ENCODE measurements at places on chromosomes 11 and 22.

DNA sequence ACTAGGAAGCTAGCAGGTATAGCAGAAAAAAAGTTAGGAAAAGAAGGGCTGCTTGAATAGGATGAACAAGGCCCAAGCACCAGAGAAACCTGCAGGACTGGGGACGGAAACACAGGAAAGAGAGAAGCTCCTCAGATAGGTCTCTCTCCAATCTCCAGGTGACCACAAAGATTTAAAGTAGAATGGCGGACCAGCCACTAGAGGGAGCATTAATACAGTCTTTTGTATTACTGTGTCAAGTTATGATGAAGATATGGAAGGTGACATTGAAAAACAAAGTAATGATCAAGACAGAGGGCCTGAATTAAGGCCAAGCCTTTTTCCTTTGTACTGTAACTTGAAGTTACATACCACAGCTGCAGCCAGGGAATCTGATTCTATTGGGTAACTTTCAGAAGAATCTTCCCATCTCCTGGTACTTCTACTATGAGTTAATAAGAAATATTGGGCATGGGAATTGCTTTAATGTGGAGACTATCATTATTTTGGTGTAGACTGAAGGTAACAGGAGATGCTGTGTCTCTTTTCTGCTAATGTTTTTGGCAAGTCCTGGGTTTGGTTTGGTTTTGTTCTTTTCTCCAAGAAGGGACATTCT lies 33.8 kb downstream of the OR2AG2 start:
- DNase-seq: peak; percentile 13

- peak; percentile 98 for DNase-seq
Measured at GRCh38 chr22:50185375-50186087, at the start of gene TRABD. TSS of gene TRABD (plus strand) at chr22:50185913. CDS start at chr22:50193061, 7,148 bp downstream.

DNA sequence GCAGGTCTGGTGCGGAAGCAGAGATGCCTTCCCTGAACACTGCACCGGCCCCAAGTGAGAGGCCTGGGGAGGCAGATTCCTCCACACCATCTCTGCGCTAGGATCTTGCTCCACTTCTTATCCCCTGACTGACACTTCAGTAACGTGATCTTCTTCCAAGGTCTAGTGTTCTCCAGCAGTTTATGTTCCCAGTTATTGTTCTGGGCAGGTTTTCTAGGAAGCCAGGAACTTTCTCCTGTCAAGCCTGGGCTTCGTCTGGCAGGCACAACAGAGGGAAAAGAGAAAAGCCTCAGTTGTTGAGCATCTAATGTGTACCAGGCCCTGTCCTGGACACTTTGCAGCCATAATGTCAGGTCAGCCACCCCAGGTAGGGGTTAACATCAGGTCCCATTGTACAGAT lies 10.5 kb downstream of the CD82 start:
- no peak for DNase-seq

GRCh38 chr11:18710545-18710944 lies 12.0 kb downstream of the TMEM86A start:
- DNase-seq: no peak

DNA sequence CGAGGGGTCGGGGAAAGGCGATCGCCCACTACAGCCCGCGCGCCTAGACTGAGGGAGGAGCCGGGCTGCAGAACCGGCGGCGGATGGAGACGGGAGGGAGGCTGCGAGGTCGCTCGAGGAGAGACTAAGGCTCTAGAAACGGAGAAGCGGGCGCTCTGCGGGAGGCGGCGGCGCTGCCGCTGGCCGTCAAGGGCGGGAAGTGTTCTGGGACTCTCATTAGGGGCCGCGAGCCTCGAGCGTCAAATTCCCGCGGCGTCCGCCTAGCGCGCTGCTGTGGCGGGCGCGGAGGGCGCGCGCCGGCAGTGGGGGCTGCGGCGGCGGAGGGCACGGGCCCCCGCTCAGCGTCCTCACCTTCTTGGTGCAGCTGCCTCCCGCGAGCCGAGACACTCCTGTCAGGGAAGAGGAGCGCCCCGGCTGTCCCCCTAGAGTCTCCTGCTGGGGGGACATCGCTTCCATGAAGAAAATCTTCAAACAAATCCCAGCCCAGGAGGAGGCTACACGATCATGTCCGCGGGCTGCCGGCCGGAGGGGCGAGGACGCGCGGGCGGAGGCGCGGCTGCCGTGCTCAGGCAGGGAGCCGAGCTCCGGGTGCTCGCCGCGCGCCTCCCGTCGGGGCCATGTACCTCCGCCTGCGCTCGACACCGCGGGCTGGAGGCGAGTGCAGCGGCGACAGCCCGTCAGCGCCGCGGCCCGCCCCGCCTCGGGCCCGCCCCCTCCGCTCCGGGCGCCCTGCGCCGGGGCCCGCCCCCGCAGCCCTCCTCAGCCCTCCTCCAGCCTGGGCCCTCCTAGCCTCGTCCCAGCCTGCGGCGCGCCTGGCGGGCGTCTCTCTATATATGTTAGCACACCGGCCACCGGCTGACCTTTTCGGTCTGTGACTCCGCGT lies at the start of gene ARHGAP20:
Gene ARHGAP20 (minus strand): TSS at position 662 of the 883 bp plus-strand sequence. CDS start 206 bp downstream, at position 456.
- peak; percentile 92 for DNase-seq

DNA sequence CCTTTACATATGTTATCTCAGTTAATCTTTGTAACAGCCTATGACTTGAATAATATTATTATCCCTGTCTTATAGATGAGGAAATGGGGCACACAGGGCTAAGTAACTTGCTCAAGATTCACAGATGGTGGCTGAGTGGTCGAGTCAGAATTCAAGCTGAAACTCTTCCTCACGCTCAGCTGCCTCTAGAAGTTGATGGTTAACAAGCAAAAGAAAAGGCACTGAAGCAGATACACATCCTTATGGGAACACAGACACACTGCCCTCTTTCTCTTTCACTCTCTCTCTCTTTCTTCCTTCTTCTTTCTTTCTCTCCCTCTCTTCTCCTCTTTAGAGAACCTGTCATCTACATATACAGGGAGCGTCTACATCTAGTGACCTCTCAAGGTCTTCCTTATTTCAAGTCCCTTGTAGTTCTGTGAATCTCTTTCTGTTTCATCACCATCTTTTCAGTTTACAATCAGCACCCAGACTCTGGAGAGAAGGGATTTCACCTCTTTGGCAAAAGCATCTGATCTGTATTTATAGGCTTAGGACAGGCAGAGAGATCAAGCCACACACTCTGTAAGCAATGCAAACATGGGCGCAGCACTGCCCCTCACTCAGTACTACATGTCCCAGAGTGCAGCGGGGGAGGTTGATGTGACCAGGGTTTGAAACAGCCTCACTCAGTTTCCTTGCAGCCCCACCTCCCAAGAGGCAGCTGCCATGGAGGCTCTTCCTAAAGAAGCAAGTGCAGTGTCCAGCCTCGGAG lies 75.7 kb downstream of the GRAMD1B start:
- no peak for DNase-seq

DNA sequence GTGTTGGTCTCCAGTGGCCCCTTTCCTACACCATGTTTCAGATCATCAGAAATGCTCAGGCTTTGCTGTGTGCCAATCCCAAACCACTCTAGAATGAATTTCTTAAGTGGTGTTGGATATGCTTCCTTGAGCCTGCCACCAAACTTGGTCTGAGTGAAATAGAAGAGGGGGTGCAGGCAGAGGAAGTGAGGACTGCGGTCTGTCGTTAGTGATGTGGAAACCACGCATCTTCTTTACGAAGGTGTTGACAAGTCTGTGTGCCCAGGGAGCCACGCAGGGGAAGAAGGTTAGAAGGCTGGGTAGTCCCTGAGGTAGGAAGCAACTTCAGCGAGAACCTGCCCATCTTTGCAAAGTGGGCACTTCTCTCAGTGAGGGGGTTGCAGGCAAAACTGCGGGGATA lies 187.4 kb upstream of the NAV2 start:
- no peak for DNase-seq

- no peak for DNase-seq
Measured at GRCh38 chr22:23749841-23750301, 1.0 kb downstream of the ZNF70 start.

GRCh38 chr11:124821995-124822730 lies 22.0 kb upstream of the MSANTD2 start:
- no peak for DNase-seq

DNA sequence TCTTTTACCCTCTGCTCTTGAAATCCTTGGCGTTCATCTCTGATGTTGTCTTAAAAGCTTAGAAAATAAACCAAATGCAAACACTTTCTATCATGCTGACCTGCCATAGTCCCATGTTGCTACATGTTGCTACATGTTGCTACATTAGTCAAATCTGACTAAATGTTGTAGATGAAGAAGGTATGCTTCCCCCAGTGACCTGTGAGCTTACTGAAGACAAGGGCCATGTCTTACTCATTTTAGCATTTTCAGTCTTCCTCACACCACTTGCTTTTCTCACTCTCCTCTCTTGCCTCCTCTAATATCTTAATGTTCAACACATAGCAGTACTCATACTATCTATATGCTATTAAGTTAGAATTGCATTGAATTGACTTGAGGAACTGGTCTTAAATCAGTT lies 346.4 kb upstream of the MTNR1B start:
- DNase-seq: no peak

DNA sequence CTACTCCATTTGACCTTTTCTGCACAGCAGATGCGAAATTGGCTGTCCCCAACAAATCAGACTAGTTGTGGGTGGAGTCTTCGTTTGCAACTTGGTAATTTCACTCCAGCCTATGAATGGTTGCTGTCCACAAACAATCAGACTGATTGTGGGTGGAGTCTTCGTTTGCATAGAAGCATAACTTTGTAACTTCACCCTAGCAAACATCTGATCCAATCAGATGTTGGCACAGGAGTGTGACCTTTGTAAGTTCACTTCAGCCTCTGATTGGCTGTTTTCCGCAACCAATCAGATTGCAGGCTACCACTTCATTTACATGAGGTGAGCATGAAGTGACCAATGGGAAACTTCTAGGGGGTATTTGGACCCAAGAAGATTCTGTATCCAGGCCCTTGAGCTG lies 16.3 kb upstream of the CABP2 start:
- no peak for DNase-seq

- peak; percentile 38 for DNase-seq
Measured at GRCh38 chr11:8671651-8672062, 10.8 kb downstream of the TRIM66 start.

GRCh38 chr11:114050258-114050927 lies 9.1 kb upstream of the ZBTB16 start:
- DNase-seq: no peak

DNA sequence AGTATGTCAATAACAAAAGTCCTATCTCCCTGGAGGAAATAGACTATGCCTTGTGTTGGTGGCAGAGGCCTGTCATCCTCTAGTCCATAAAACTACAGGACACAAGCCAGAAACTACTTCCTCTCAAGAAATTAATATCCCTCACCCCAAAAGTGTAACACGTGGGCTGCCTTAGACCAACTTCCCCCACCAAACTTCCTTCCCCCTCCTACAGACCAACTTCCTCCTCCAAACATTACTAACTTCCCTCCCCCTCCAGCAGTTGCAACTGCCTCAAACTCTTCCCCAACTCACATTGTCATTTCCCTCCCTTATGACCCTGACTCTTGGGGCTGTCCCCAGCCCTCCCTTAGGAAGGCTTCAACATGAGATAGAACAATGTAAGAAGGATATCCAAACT lies 6.3 kb downstream of the OR52K2 start:
- no peak for DNase-seq

- DNase-seq: no peak
Measured at GRCh38 chr22:41425660-41426365, 20.8 kb downstream of the TOB2 start.

GRCh38 chr11:131653260-131653659 lies 282.8 kb downstream of the NTM start:
- DNase-seq: no peak

GRCh38 chr11:112644410-112645131 lies 316.6 kb upstream of the NCAM1 start:
- no peak for DNase-seq

GRCh38 chr11:114616516-114616915 lies 20.9 kb upstream of the NXPE4 start:
- DNase-seq: no peak

DNA sequence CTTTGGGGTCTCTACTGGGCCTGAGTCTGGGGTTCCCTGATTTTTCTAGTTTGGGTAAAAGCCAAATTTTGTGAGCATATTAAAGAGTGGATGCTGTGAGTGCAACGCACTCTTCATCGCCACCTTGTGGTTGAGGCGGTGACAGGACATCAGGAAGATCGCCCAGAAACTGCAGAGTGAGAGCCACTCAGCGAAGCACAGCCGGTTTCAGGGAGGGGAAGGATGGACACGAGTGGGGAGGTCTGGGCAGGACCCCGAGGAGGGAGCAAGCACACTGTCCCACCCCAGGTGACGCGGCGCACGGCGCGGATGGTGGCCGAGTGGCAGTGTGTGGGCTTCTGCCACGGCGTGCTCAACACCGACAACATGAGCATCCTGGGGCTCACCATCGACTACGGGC lies 9.1 kb downstream of the SELENOO start:
- peak; percentile 90 for DNase-seq

- DNase-seq: no peak
Measured at GRCh38 chr22:43953988-43954785, 1.1 kb upstream of the SAMM50 start.

GRCh38 chr22:31977939-31978338 lies 33.6 kb downstream of the YWHAH start:
- no peak for DNase-seq

DNA sequence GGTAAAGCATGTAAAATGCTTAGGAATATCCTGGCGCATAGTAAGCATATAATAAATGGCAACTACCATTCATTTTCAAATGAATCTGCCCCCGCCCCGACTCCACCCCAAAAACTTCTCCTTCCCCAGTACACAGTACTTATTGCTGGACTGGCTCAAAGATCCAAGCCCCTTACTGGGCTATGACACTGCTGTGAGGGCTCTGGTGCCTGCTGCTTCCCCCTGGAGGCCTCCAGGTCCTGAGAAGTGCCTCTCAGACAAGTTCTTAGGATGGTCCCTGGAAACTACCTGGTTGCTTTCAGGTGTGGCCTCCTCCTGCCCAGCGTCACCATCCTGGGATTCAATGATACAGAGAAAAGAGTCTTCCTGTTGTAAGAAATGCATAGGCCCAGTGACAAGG lies 190.6 kb upstream of the NTM start:
- DNase-seq: no peak

DNA sequence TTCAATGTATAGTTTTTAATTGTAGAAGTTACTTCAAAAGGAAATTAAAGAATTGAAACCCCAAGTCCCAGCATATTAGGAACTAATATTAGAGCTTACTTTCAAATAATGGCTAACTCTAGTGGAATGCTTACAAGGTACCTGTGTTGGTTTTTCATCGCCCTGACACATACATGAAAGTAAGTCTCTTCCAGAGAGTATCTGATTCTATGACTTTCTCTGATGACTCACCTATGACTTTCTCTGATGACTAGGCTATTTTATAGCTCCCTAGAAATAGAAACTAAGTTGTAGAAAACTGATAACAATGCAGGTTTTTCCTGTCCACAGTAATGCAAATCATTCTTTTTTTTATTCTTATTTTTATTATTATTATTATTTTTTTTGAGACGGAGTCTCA lies 33.6 kb upstream of the MMP7 start:
- DNase-seq: peak; percentile 34

GRCh38 chr22:25496396-25497064 lies 67.9 kb upstream of the GRK3 start:
- DNase-seq: peak; percentile 27

- DNase-seq: no peak
Measured at GRCh38 chr11:61885784-61886580, 5.4 kb downstream of the FADS3 start.
